ENCODE measurements at places on chromosomes 6 and 20. TPM values are rescaled to one million over a fixed set of nuclear protein-coding genes. Genes with fewer than 3 reads are reported as not detected.

The OPRL1 gene
- 0.29 TPM for total RNA-seq

The CDSN gene
- total RNA-seq = not detected

The SLC29A1 gene
- 22.1 TPM for total RNA-seq

The TAPBP gene
- 77.1 TPM for total RNA-seq

The OOEP gene
- total RNA-seq = not detected

The TMC2 gene
- total RNA-seq = not detected

The ARFGEF3 gene
- total RNA-seq = 0.20 TPM

The FHL5 gene
- total RNA-seq = not detected

The POU5F1 gene
- total RNA-seq = 0.36 TPM

The ADGRF1 gene
- total RNA-seq = 0.24 TPM

The BRPF3 gene
- 7.8 TPM for total RNA-seq

The CDH22 gene
- not detected for total RNA-seq

The SCAF8 gene
- total RNA-seq = 21.4 TPM

The OR2H2 gene
- total RNA-seq = not detected

The MBOAT1 gene
- 20.5 TPM for total RNA-seq

The TMEM244 gene
- total RNA-seq = 2.5 TPM

The PSMB8 gene
- total RNA-seq = 189 TPM

The PMEPA1 gene
- 28.8 TPM for total RNA-seq

The RSPO3 gene
- not detected for total RNA-seq

The ADGB gene
- total RNA-seq = not detected

The HLA-DMB gene
- total RNA-seq = 2.5 TPM

The ASIP gene
- total RNA-seq = not detected

The CCM2L gene
- not detected for total RNA-seq

The OPN5 gene
- total RNA-seq = not detected

The PCSK2 gene
- total RNA-seq = not detected

The HUS1B gene
- total RNA-seq = 0.98 TPM

The SYNDIG1 gene
- 12.6 TPM for total RNA-seq
